Amniotic epithelial cell (primary cell): ENCODE measurements at places on chromosomes 3 and 15.

DNA sequence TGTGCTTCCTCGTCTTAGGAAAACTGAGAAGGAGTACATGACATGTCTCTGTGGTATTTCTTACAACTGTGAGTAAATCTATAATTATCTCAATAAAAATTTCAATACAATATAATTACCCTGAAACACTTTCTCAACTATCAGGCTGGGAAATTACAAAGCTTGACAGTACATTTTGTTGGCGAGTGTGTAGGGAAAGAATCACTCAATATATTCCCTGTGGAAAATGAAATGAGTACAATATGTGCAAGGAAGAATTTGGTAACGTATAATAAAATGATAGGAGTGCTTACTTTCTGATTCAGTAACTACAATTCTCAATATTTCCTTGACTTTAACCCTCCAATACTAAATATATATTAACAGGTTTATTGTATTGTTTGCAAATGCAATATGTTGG is 818.2 kb upstream of the CADM2 start:
- no peak for DNase-seq

DNA sequence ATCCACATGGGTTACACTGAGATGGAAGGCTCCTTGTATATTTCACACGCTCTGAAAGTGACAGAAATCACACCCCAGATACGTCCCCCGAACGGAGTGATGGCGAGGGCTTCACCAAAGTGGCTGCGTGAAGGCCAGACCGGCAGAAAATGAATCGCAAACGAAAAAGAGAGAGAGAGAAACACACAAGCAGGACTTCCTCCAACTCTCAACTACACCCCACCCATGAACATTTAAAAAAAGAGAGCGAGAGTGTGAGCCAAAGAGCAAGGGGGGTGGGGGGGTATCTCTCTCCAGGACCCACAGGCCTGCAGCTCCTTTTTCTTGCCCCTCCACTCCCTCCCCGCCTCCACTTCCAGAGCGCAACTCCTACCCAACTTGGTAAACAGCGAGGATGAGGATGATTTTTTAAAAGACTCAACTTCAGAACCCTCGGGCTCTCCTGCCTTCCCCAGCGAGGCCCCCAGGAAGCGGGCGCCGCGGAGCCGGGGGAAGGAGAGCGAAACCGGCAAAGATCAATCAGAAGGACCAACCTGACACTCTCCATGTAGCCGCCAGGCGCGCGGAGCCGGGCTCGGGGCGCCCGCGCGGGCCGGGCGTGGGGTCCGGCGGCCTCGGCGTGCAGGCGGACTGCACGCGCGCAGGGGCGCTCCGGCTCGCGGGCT is 519.1 kb downstream of the FOXP1 start:
- DNase-seq = peak; percentile 47

DNA sequence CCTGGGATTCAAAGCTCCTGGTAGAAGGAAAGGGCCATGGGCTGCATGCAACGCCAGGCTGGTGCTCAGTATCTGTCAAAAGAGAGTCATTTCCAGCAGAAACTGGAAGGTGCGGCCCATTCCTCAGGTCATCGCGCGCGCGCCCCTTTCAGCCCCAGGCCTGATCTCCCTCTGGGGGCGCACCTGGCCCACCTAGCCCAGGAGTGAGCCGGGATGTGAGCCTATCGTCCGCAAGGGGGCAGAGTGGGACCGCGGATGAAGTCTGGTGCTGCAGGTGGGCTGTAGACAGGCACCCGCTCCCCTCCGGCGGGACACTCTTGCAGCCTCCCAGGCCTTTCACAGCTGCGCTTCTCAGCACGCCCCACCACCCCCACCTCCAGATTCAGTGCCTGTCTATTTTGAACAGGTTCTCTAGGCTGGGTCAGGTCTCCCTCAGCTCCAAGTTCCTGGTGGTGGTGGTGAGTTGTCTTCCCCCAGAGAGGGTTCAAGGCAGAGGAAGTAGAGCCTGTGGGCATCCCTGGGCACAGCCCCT is 5.8 kb upstream of the RPL29 start:
- DNase-seq = peak; percentile 28

DNA sequence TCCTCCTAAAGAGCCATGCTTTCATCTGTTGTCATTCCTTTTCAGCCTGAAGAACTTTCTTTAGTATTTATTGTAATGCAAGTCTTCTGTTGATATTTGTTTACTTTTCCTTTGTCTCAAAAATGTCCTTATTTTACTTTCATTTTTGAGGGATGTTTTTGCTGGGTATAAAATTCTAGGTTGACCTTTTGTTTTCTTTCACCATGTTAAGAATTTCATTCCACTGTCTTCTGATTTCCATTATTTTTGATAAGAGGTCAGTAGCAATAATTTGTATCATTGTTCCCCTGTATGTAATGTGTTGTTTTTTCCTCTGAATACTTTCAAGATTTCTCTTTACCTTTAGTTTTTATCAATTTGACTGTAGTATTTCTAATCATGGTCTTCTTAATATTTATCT is 91.1 kb downstream of the RSRC1 start:
- DNase-seq = peak; percentile 5

GRCh38 chr3:71958533-71958932 is 173.6 kb upstream of the PROK2 start:
- DNase-seq = no peak

- DNase-seq = peak; percentile 74
Measured at GRCh38 chr15:74208901-74209559, 6.4 kb upstream of the STRA6 start.

DNA sequence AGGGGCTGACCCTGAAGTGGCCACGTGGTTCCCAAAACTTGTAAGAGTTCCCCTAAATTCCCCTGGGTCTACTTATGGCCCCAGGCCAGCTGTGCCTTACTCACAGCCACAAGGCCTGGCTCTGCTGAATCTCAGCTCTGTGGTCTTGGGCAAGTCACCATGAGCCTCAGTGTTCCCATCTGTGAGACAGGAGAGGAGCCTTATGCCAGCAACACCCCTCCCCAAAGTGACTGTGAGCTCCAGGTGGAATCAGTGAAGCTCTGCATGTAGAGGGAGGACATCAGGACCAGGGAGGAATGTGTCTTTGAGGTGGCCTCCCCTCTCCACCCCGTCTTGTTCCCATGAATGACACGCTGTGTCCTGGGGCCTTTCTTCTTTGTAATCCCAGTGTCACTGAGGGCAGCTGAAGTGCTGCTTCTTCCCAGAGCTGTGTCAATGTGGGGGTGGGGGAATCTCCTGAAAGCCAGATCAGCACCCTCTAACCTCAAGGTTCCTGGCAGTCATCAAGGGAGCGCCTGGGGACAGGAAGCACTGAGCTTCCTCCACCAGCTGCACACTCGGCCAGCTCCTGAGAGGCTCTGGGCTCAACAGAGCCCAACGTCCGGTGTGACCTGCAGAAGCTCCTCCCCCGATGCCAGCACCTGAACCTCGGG is 258.9 kb downstream of the UACA start:
- peak; percentile 47 for DNase-seq

DNA sequence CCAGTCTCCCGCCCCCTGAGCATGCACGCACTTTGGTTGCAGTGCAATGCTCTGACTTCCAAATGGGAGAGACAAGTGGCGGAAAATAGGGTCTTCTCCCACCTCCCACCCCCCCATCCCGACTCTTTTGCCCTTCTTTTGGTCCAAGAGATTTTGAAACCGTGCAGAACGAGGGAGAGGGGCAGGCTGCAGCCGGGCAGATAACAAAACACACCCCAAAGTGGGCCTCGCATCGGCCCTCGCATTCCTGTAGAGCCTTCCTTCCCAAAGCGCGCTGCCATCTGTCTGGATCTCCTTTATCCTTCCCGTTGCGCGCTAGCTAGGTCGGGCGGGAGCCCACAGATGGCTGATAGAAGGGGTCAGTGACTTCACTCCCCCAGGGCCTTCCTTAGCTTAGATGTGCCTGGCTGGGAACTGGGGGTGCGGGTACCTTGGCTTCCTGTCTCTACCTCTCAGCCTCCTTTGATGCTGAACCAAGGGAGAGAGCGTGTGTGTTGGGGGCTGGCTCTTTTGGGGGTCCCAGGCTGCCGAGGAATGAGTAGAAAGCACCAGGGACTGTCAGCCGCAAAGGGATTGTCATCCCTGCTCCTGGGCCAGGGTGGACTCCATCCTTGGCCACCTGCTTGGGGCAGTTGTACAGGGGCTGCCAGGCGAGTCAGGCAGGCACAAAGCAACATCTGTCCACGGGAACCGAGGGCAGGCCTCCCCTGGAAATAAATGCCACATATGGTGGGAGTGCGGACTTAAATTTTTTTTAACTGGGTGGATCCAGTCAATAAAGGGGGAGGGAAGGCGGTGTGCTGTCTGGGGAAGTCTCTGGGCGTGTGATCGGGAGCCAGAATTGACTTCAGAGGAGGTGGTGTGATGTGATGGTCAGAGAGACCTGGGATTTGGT is 1.8 kb downstream of the SMAD3 start:
- peak; percentile 43 for DNase-seq

DNA sequence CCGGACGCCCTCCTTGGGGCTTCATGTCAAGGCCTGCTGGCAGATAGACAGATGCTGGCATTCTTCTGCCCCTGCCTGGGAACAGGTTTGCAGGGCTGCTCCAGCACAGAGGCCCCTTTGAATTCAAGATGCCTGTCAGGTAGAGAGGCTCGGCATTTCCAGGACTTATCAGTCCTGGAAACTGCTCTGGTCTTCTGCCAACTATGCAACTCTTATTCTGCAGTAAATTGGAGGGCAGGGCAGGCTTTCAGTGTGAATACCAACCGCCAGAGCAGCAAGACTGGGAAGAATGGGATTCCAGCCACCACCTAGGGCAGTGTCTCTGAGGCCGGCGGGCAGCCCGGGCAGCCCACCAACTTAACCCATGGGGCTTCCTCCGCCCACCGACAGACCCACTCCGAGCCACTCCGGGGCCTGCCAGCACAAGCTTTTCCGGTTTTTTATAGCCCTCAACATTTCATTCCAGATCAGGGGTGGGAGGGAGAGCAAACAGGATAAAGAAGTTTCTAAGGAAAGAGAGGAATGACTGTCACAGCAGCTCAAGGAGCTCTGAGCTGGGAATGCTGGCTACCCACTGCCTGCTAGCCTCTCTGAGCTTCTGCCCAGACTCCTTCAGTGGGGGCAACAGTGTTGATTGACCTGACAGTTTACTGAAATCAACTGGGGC is 140.9 kb downstream of the NTRK3 start:
- DNase-seq = no peak

DNA sequence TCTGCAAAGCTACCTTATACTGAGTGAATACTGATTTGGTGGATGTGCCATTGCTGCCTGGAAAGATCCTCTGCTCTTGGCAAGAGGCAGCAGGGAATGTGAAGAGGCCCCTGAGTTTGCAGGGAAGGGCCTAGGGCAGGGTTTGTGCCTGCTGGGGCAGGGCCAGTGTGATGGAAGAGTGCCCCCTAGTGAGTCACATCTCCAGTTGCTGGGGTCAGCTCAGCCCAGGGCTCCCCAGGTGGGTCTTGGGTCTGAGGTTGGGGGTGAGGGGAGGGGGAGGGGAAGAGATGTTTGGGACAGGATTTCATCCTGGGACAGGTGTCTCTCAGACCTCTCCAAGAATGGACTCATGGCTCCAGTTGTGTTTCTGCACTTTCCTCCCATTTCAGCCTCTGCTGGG is 4.1 kb upstream of the AMOTL2 start:
- DNase-seq = no peak

DNA sequence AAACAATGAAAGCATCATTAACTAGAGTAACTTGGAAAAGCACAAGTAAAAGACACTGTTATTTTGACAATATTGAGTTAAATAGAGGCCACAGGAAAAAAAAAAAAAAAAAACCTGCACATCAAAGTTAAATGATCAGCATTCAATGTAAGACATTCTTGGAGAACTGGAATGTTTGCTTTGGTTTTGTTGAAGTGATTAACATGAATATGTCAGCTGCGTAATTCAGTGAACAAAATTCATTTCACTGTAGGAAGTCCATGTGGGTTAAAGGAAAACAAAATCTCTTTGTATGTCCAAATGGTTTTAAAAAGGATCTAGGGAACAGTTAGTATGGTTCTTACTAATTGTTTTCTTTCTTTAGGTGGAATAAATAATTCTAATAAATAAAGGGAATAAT is 252.8 kb upstream of the CNTN6 start:
- no peak for DNase-seq

GRCh38 chr3:152710549-152710948 is 124.4 kb upstream of the P2RY1 start:
- no peak for DNase-seq

DNA sequence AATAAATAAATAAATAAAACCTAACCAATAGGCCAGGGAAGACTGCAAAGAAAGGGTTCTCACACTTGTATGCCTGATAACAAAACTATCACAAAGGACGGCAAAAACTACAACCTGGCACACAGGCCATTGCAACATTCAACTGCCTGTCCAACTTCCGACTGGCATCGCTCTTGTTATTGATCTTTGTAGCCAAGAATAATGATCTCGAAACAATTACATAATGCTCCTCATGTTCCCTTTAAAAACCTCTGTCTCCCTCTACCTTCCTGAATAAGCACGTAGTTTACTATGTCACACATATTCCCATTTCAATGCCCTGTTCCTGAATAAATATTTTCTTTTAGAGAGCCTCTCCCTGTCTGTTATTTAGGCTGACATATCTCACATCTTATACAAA is 74.3 kb downstream of the B3GNT5 start:
- DNase-seq = no peak

DNA sequence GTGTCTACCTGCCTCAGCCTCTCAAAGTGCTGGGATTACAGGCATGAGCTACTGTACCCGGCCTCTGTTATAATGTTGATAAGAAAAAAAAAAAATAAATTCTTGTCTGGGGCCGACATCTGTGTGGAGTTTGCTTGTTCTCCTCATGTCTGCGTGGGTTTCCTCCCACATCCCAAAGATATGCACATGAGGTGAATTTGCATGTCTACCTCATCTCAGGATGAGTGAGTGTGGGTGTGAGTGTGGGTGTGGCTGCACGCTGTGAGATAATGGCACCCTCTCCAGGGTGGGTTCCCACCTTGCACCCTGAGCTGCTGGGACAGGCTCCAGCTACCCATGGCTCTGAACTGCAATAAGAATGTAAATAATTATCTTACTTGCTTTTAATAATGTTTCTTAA is 25.9 kb upstream of the UACA start:
- DNase-seq = peak; percentile 90

DNA sequence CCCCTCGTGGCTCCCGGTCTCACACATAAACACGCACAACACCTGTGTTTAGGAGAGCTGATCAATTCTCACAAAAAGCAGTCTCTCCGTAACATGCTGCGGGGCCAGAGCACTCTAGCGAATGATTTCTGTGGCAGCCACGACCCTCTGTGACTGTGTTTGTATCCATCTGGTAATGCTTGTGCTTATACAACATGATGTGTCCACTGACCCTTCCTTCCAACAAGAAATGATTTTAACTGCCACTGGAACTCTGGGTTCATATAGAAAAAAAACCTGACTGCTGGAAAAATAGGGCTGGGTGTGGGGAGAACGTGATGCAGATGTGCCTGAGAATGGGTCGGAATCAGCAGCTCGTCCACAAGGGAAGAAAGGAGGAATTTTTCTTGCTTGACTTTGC is 410.2 kb downstream of the GAP43 start:
- no peak for DNase-seq

DNA sequence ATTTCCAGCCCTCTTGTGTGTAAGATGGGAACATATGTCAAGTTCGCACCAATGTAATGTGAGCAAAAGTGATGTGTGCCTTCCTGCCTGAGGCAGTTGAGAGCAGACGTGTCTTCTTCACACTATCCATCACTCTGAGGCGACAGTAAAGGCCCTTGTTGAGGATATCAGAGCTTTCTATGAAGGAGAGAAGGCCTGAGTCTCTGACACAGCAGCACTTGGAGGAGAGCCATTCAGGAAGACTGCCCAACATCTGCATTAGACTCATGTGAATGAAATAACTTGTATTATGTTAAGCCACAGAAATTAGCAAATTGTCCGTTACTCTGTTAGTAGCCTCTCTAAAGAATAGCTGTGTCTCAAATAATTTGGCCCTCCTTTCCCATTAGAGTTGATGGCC is 108.8 kb upstream of the CCDC54 start:
- DNase-seq = no peak
